Body of pancreas (tissue), 4 donors: ENCODE measurements at places on chromosomes 7 and 10.
A peak's percentile ranks its signal among the peaks of the same experiment; 100 is the strongest.

GRCh38 chr10:6267941-6268340 lies 65.2 kb downstream of the PFKFB3 start:
- DNase-seq = no peak

GRCh38 chr7:41164440-41164839 lies 538.5 kb downstream of the INHBA start:
- DNase-seq = no peak

- no peak for DNase-seq
Measured at GRCh38 chr10:78905957-78906308, 162.8 kb upstream of the ZMIZ1 start.

DNA sequence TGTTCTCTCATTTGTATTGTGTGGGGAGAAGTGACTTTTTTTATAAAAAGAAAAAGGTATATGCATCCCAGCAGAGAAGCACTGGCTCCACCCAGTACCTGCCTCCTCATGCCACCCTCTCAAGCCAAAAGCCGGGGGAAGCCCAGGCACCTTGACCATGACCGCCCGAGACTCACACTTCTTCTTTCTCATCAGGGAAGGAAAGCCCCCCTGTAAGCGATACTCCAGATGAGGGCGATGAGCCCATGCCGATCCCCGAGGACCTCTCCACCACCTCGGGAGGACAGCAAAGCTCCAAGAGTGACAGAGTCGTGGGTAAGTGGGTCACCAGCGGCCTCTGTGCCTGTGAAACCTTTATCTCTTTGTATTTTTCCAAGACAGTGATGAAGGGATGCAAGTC lies 22.9 kb downstream of the IKZF1 start:
- DNase-seq = no peak

GRCh38 chr10:79189853-79190435 lies 121.2 kb downstream of the ZMIZ1 start:
- DNase-seq = no peak

- peak; percentile 33 for DNase-seq
Measured at GRCh38 chr10:663831-664251, 25.6 kb downstream of the DIP2C start.

- DNase-seq = peak; percentile 8
Measured at GRCh38 chr10:125002047-125002422, 60.1 kb downstream of the ZRANB1 start.

DNA sequence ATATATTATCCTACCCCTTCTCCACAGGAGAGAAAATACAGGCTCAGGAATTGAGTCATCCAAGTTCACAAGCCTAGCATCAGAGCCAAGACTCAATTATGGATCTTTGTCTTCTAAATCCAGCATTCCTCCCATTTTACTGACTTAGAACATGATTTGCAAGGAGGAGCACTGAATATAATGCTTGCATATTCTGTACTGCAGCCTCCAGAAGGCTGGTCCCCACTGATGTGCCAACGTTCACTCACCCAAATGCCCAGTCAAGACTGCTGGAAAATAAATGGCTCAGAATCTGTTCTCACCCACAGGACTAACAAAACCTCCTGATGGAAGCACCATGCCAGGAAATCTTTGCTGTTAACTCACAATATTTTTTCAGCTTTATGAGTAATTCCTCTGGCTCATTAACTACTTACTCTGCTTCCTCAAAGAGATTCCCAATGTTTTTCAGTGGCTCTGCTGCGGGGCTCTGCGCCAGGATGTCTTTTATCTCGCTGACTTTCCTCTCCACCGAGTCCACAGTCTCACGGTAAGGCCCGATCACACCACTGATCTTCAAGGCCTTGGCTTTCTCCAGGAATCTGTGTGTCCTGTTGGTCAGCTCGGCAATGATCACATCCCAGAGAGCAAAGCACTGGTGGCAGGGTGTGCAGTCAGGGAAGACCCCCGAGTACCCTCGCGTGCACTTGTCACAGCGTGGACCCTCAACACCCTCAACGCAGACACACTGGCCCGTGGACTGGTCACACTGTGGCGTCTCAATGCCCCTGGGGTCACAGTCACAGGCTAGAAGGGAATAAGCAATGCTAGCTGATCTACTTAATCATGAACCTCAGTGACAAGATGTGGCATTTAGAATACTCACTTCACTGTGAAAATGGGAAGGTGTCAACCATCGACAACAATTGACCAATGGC lies 48.8 kb downstream of the DLD start:
- DNase-seq = no peak

GRCh38 chr10:104254493-104255310 lies at the start of gene GSTO1:
GSTO1 (plus strand) TSS chr10:104254892; CDS start chr10:104254929, 37 bp downstream.
- DNase-seq = peak; percentile 71

GRCh38 chr7:7236041-7236440 lies 53.7 kb downstream of the C1GALT1 start:
- no peak for DNase-seq

DNA sequence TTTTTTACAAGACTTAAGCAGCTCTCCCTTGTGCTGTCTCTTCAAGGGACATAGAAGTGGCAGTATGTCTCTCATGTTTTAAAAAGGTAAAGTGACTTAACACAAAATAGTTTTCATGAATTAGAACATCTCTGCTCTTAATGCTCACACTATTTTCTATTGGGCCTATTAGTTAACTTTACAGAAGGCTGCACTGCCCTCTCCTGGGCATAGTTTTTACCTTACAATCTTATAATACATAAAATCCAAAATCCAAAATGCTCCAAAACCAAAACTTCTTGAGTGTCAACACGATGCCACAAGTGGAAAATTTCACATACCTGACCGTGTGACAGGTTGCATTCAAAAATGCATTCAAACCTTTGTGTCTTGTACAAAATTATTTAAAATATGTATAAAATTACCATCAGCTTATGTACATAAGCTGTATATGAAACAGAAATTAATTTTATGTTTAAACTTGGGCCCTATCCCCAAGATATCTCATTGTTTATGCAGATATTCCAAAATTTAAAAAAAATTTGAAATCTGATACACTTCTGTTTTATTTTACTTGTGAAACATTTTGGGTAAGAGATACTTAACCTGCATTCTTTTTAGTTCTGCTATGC lies 25.8 kb downstream of the TES start:
- peak; percentile 45 for DNase-seq

- DNase-seq = no peak
Measured at GRCh38 chr10:69412232-69412790, 4.4 kb downstream of the TACR2 start.

- DNase-seq = no peak
Measured at GRCh38 chr7:37820708-37821468, 27.5 kb upstream of the NME8 start.

DNA sequence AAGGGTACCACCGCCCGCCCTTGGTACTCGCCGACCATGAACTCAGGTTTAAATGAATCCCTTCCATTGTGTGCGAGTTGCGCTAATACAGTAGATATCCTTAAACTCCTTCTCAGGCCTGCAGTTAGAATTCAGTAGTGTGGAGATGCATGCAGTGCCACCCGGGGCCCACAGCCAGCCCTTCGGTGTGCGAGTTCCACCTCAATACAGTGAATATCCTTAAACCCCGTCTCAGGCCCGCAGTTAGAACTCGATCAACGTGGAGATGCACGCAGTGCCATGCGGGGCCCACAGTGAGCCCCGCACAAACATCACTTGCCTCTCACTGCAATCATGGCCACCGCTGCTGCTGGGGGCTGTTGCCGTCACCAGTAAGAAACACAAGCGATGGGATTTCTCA lies 261.9 kb downstream of the MAD1L1 start:
- DNase-seq = no peak

- DNase-seq = peak; percentile 56
Measured at GRCh38 chr7:44639671-44640321, 33.4 kb downstream of the OGDH start.

DNA sequence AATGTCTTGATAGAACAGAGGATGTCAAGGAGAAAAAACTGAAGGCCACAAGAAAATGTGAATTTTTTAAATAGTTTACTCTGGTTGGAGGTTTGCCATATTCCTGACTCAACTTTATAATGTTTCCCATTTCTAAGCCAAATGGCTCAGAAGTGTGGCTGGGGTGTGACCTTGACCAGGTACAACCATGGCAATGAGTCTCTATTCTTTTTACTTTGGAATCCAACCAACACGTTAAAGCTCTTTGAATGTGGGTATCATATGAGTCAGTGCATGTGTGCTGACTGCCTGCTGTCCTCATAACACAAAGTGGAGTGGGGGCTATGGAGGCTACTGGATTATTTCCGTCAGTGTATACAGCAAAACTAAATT lies 33.5 kb upstream of the DLD start:
- DNase-seq = peak; percentile 60

- no peak for DNase-seq
Measured at GRCh38 chr10:2949948-2950354, 117.4 kb upstream of the PFKP start.

GRCh38 chr7:30226614-30227268 lies 57.7 kb upstream of the ZNRF2 start:
- DNase-seq = peak; percentile 79
